ENCODE measurements at places on chromosomes 7 and 10.

- DNase-seq: peak; percentile 20
Observed at GRCh38 chr10:112784022-112784461, 166.0 kb upstream of the TCF7L2 start.

- no peak for DNase-seq
Observed at GRCh38 chr7:747186-747585, 20.1 kb upstream of the PRKAR1B start.

DNA sequence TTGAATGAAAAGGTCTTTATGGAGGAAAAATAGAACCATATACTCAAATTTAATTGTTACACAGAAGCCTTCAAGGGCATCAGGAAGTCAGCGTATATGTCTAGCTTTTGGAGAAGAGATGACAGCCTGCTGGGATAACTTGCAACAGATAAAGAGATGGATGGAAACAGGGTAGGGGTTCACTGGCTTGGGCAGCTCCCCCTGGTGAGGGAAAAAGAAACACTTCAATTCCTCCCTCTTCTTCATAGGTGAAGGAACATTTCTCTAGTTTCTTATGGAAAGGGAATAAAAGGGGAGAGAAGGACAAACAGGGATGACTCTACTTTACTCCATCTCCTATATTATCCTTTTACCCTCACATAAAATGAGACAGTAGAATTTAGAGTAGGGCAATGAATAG, 635.7 kb downstream of the PHTF2 start:
- DNase-seq: no peak

DNA sequence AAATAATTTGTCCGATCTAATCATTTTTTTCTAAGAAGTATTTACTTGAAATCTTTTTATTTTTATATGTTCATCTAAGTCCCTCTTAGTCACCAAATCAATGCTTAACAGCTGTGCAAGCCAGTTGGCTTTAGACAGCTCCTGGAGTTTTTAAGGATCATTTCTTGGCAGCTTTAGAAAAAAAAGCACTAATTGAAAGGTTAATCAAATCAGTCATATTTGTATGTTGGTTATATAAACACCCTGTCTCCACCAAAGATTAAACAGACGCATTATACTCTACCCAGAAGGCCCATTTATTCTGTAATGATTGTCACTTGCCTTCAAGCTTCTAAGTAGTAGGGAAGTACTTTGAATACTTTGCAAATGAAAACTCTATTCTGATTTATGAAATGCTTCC, 60.2 kb downstream of the PAXIP1 start:
- no peak for DNase-seq

DNA sequence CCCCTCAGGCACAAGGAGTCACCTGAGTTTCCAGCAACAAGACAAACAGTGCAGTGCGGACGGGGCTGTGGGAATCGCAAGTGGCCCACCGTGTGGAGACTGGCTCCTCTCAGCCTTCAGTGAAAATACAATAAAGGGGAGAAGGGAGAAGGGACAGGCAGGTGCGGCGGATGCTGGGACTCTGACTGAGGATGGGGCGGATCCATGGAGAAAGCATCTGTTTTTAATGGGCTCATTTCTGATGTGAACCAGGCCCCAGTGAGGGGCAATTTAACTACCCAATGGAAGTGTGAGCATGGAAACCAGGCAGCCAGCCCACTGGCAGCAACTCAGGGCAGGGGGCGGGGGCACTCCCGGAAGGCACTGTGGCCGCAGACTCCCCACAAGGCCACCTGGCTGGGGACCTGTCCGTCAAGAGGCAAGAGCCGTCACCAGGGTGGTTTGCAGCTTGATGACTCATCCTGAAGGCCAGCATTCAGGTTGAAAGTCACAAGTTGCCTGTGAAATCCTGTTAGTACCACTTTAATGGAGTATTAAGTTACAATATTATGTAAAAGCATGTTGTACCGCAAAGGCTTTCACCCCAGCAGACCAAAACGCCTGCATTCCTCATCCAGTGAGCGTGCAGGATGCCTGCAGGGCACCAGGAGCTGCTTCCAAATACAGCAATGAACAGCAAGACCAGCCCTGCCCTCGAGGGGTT, 476.4 kb downstream of the PTPRN2 start:
- DNase-seq: peak; percentile 6

DNA sequence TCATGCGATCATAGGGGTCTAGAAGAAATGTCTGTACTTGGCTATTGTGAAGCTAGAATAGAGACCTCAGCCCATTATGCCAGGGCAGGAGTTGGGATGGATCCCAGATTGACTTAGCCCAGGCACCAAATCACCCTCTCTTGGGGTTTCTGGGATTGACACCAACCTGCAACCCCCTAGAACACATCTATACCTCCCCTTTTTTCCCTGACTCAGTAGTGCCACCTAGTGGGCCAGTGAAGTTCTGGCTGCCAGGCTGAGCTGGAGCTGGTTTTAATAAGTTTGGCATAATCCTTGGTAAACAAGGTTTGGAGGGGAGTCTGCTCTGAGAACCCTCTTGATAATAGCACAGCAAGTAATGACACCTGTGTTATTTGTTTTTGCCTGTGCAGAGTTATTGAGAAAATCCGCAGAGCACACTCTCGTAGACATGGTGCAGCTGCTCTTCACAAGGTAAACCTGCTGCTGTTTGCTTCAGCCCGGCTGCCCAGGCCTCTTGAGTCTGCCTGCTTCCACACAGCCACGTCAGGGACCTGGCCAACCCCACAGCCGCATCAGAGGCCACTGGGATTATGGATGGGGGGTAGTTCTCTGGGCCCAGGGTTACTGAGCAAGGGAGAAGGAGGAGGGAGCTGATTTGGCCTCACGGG, 43.3 kb upstream of the NFKB2 start:
- DNase-seq: peak; percentile 47

GRCh38 chr7:17104419-17104818, 194.0 kb upstream of the AHR start:
- DNase-seq: no peak

GRCh38 chr10:68992636-68993440, 4.2 kb downstream of the KIFBP start:
- DNase-seq: peak; percentile 67

- DNase-seq: no peak
Observed at GRCh38 chr10:119378737-119379067, 163.8 kb downstream of the RGS10 start.

DNA sequence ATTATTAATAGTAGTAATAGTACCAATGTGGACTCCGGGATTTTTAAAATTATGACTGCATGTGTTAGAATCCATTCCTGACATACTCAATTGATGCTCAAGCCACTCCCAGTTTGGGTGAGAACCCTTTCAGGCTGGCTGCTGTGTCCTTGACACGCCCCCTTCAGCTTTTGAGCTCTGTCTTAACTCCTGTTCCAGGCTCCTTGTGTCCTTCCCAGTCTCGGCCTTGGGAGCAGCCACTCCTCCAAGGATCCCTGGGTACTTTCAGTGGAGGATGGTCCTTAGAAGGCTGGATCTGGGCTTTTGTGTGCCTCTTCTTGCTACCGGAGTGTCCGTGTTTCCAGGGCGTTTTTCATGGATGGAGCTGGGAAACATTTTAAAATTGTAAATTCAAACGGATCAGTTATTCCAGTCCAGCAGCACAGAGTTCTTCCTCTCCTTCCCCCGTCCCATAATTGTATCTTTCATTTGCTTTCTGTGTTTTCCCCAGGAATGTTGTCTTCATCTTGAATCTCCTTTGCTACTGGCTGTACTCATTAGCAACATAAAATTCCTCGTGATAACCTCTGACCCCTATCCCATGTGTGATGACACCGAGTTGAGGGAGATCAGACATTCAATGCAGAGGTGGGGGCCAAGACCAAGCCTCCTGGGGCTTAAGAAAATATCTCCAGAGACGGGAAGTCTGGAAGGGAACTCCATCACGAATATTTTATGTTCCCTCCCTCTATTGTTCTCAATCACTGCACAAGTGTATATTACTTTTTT, 40.0 kb upstream of the PFKFB3 start:
- DNase-seq: no peak

GRCh38 chr10:123009105-123009820, 457 bp downstream of the ACADSB start:
- no peak for DNase-seq

All from bronchial epithelial cell (primary cell).